ENCODE measurements at places on chromosomes 3 and 15.

DNA sequence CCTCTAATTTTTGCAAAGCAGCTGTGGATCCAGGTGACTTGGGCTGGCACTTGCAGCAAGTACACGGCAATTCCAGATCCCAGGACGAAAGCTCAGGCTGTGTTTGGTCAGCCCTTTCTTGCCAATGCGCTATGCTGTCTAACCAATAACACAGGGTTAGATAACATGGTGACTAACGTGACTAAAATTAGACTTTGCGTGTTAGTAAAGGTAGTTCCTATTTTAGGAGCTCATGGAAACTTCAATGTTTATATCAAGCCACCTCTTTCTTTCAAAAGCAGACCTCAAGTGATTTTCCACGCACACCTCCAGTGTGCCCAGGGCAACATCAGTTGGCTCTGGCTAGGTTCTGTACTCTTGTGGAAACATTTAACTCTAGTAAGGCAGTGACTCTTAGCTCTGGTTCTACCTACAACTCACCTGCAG lies 32.5 kb downstream of the CDCP1 start:
- no peak for DNase-seq

GRCh38 chr15:65184305-65184867 lies 756 bp downstream of the CLPX start:
- DNase-seq: peak; percentile 46

DNA sequence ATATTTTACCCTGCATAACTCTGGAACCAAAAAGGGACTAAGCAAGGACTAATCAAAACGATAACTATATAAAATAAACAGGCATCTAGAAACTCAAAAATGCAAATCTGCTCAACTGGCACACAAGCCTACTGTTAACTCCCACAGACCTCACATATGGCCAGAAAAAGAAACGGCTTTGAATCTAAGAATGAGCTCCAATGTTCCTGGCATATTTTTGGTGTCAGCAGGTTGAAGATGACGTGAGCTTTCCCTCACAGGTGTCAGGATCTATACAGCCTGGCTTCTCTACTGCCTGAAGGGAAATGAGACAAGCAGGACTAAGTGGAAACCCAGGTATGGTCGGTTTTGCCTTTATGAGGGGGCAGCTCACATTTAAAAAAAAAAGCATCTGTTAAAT lies 120.1 kb upstream of the SPATA12 start:
- DNase-seq: no peak

DNA sequence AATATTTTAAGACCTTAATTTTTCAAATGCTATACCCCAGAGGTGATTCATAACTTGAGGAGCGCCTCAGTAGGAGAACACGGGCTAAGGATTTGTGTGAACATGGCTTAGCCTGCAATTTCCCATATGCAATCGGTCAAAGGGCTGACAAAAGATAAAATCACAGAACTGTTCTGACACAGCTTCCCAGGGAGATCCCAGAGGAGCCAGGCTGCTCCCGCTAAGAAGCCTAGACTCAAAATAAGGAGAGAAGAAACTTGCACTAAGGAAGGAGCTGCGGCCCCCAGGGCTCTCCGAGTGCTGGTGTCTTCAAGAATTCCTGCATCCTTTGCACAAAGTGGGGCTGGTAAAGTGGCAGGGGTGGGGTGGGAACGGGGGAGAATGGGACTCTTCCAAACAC lies 106.3 kb upstream of the DLG1 start:
- no peak for DNase-seq

DNA sequence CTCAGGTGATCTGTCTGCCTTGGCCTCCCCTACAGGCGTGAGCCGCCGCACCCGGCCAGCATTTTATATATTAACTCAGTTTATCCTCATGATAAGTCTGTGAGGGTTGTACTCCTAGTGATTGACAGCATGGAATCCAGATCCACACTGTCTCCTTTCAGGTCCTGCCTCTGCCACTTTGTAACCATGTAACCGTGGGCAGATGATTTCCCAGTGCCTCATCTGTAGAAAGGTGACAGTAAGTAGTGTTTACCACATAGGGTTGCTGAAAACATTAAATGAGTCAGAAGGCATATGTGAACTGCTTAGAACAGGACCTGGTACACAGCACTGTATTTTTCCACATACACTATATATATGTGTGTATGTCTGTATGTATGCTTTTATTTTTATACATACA lies 2.4 kb downstream of the FYTTD1 start:
- no peak for DNase-seq

DNA sequence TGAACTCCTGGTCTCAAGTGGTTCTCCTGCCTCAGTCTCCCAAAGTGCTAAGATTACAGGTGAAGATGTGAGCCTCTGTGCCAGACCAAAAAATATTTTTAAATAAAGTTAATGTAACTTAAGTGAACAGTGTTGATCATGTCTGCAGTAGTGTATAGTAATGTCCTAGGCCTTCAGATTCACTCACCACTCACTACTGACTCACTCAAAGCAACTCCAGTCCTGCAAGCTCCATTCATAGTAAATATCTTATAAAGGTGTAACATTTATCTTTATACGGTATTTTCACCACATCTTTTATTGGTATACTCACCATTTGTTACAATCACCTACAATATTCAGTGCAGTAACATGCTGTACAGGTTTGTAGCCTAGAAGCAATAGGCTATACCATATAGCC lies 264.2 kb downstream of the ULK4 start:
- no peak for DNase-seq

GRCh38 chr3:60010781-60011180 lies 961.0 kb upstream of the CFAP20DC start:
- no peak for DNase-seq

- DNase-seq: no peak
Observed at GRCh38 chr15:33068511-33068990, 126.0 kb downstream of the FMN1 start.

DNA sequence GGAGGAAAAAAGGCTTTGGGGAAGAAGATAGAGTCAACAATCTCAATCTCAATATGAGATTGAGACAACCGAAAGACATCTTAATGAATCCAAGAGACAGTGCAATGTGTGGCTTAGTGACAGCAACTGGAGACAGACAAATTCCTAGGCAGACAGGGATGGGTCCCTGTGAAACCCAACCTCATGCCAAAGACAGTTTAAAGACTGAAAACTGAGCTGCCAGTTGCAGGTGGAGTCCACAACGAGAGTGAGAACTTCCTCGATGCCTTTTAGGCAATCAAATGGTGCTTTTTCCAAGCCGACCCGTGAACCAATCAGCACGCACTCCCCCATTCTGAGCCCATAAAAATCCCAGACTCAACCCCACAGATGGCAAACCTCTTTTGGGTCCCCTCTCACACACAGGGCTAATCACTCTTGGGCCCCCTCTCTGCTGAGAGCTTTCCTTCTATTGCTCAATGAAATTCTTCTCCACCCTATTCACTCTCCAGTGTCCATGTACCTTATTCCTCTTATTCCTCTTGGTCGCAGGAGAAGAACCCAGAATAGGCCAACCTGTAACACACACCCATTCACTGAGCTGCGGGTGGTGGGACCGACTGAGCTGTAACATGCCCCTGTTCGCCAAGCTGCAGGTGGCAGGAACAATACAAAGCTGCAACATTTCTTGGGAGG lies 34.8 kb downstream of the ZMAT3 start:
- no peak for DNase-seq

DNA sequence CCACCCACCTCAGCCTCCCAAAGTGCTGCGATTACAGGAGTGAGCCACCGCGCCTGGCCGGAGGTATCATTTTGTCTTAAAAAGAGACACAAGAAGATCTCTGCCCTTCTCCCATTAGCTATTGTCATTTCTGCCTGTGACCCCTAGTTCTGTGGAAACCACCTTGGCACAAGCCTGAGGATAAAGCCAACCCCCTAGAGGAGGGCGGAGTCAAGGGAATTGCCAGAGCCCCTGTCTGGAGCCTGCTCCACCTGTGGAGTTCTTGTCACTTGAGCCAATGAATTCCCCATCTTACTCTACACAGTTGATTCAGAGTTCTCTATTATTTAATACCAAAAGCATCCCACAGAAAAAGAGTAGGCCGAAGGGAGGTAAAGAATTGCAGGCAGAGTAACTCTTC lies 34.9 kb upstream of the KLHL6 start:
- DNase-seq: no peak

GRCh38 chr3:147160984-147161383 lies 245.4 kb downstream of the ZIC4 start:
- no peak for DNase-seq

DNA sequence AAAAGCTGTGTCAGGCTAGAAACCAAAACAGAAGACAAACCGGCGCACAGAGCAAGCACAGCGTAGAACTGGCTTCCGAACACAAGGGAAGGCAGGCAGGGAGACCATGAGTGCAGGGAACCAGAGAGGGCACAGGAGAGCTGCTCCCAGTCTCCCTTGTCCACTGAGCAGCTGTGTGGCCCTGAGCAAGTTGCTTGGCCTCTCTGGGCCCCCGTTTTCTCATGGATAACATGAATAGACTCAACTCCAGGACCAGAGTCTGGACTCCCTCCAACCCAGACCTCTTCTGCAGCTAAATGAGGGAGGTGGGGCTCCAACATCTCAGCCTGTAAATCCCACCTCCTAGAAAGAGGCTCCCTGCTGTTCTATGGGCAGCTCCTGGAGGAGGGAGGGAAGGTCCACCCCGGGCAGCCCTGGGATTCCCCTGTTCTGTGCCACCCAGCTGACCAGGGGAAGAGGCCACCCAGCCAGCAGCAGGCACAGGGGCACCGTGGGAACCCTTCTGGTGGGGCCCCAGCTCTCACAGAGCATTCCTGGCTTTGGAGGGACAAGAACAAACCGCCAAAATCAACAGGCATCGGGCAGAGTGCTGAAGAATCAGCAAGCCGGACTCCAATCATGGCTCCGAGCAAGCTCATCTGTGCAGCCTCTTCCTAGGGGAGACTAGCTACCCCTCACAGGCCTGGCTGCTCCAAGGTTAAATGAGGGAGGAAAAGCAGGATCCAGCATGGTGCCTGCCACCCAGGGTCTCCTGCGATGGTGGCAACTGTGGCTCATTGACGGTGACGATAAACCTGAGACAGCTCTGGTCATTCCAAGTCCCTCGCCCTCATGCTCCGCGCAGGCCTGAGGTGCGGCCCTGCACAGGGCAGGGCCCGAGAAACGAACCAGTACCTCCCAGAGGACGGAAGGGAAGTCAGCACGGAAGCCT lies 15.1 kb downstream of the XXYLT1 start:
- DNase-seq: no peak

DNA sequence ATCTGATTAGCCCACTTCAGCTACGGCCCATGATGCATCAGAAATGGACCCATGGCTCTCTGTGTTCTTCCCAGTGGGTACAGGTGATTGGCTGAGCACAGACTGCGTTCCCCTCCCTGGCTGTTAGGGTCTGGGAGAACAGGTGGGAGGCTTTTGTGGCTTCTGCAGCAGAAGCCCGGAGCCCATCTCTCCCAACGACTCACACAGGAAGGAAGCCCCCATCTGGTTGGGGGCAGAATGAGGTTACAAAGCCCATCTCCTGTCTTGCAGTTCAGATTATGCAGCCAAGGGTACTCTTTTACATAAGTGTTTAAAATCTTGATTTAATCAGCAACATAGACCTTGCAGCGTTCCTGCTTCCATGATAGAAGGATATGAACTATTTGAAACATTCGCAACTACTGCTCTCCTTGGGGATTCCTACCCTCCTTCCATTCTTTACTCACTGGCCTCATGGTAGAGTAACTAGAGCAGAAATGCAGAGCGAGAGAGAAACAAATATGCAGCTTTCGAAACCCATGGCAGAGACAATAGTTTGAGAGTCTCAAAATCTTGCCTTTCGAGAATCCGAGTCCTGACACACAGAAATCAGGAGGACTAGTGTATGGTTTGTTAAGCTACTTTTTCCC lies 291.3 kb downstream of the TLE3 start:
- DNase-seq: no peak

DNA sequence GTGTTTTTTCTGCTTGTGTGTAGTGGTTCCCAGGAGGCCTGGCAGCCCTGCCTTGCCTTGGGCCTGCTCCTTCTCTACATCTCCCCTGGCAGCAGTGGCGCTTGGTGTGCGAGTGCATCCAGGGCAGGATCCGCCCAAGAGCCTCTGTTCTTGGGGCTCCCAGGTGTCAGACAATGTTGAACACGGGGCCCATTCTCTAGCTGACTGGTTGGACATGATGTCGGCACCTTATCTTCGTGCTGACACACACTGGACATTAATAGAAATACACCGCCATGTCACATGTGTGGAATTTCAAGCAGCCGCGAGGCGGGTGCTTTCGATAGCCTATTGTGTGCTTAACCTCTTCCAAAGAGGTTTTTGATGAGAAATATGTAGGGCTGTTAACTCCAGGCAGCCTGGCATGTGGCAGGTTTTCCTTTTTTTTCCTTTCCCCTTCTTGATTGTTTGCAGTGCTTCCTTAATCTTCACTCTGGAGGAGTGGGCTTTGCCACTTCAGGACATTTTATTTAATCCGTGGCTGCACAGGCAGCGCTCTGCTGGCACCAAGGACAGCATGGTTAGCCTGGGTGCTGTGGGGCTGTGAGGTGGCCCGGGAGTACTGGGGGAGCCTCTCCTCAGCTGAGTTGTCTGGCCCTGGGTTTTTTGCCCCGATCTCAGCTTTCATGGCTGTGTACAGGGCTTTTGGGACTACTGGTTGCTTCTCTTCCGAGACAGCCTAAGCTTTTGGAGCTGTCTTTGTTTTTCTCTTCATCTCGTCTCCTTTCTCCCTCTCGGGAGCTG lies 42.5 kb downstream of the CHCHD6 start:
- no peak for DNase-seq

DNA sequence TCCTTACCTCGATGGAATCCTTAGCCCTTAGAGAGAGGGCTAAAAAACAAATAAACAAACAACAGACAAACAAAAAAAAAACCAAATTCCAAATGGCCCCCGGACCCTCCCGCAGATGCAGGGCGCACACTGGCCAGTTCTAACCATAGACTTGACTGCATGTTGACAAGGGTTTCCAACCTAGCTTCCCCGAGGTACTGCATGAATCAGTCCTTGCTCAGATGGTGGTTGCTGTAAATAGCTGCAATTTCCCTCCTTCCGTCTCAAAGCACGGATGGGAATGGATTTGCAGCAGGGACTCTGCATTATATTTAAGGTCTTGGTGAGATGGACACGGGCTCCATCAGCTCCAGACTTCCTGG lies 162.8 kb downstream of the CD47 start:
- peak; percentile 48 for DNase-seq

DNA sequence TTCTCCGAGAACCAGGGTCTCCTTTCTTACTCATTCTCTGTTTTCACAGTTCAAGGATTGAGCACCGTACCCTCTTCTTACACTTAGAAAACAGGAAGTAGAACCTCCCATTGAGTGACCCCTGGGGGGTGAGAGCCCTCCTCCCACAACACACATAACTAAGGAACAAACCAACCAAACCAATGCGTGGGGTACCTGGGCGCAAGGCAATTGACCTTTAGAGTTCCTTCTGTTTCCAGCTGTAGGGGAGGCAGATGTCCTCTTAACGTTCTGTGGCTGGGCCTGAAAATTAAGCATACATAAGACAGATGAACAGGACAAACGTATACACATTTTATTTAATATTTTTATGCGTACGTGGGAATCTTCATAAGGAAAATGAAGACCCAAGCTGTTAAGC lies 33.5 kb upstream of the TIMP4 start:
- DNase-seq: no peak

GRCh38 chr3:178341636-178342035 lies 194.6 kb upstream of the KCNMB2 start:
- no peak for DNase-seq

Measured in pons (tissue), 1 donor.